HuH-7.5 (cell line): ENCODE measurements at places on chromosomes 12 and 14.

DNA sequence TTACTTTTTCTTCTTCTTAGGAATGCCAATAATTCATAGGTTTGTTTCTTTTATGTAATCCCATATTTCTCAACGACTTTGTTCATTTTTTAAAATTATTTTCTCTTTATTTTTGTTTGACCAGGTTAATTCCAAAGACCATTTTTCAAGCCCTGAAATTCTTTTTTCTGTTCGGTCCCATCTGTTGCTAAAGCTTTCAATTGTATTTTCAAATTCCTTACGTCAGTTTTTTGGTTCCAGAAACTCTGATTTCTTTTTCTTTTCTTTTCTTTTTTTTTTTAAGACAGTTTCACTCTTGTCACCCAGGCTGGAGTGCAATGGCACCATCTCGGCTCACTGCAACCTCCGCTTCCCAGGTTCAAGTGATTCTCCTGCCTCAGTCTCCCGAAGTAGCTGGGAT lies 27.6 kb downstream of the RAB3IP start:
- DNase-seq, result no peak

- DNase-seq, result no peak
Observed at GRCh38 chr12:90829044-90829443, 125.9 kb downstream of the CCER1 start.

DNA sequence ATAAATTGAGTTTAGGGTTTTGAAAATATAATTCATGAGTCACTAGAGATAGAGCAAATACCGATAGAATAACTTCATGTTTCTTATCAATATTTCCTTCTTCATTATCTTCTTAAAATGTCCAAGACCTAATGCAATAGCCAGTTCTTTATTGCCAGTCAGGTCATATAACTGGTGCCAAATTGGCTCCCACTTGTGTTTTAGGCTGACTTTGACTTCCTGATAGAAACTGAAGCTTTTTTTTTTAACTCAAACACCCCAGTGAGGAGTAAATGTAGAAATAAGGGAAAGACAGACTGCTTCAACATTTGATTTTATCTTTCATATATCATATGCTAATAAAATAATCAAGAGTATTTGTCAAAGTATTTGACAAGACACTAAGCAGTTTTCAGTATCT lies 80.7 kb downstream of the ARMH4 start:
- no peak for DNase-seq

DNA sequence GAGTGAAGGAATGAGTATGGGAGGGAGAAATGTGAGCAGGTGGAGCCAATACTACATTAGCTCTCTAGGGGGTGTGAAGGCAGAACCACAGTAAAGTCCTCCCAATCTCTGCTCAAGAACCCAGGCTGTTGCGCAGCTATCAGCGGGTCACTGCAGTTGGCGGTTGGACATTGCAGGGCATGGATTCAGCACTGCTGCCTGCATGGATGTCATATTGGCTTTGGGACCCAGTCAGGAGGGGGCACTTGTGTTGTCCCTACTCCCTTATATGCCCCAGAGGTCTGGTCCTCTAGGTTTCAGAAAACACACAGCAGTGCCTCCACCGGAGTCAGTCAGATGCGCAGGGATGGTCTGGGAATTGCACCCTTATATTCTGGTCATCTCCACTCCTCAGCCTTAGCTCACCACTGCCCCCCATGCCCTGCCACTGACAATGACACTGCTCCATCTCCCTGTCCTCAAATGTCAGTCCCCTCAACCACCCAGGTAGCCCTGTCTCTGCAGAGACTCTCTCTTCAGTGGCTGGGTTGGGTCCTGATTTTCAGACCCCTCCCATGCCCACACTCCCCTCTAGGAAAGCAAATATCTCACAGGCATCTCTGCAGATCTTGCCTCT lies 9.6 kb downstream of the ZDHHC22 start:
- no peak for DNase-seq

DNA sequence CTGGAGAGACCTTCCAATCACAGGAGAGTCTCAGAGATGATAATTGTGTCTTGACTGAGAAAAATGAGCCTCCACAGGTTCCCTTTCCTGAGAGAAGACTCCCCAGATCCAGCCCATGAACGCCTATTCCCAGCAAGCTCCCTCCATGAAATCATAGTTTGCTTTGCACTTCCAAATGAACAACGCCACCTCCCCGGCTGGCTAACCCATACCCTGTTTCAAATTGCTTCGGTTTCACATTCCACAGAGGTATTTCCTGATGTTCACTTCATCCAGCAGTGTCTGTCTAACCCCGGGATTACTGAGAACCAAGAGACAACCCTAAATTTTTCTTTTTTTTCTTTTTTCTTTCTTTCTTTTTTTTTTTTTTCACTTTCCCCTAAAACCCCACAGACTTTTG lies 124.1 kb upstream of the RFLNA start:
- no peak for DNase-seq

DNA sequence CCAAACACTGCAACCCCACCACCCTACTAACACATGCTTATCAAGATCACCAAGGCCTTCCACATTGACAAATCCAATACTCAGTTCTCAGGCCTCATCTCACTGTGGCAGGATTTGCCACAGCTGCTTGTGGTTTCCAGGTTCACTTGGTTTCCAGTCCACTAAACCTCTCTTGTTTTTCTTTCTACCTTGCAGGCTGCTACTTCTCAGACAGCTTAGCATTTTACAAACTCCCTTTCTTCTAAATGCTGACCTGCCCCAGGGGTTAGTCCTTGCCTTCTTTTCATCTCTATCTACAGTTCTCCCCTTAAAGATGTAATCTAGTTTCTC lies 84.1 kb downstream of the BCAT1 start:
- DNase-seq, result no peak

- no peak for DNase-seq
Observed at GRCh38 chr12:107436836-107437235, 248.8 kb upstream of the PWP1 start.

DNA sequence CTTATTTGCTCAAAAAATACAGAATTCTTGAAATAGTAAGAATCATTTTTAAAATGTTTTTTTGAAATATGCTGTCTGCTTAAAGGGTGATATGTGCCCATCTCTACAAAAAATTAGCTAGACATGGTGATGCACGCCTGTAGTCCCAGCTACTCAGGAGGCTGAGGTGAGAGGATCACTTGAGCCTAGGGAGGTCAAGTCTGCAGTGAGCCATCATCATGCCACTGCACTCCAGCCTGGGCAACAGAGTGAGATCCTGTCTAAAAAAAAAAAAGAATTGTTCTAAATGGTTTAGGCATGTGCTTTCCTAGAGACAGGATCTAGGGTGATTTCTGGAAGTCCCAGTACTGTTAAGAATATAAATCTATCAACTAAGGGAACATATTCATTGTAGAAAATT lies 75.6 kb upstream of the HECTD1 start:
- no peak for DNase-seq

- no peak for DNase-seq
Observed at GRCh38 chr14:101966742-101967141, 2.4 kb downstream of the DYNC1H1 start.

GRCh38 chr12:93381161-93381975 lies 3.6 kb downstream of the NUDT4 start:
- no peak for DNase-seq

GRCh38 chr14:93101181-93101580 lies 14.5 kb downstream of the ITPK1 start:
- no peak for DNase-seq

DNA sequence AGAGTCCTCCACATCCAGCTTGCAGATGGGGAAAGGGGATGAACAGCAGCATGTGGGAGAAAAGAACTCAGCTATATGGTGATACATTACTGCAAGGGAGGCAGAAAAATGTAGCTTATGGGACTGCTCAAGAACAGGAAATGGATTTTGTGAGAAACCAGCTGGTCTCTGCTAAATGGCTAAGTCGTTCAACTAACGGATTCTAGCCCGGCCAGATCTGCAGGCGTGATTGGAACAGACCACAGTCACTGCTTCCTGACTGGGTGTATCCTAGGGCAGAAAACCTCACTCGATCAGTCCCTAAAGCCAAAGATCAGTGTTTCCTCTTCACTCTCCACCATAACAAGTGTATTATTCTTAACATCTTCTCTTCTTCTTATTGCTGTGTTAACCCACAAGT lies 8.1 kb upstream of the PTGDR start:
- DNase-seq, result no peak

GRCh38 chr12:46710125-46710743 lies 115.6 kb downstream of the SLC38A4 start:
- DNase-seq, result no peak

DNA sequence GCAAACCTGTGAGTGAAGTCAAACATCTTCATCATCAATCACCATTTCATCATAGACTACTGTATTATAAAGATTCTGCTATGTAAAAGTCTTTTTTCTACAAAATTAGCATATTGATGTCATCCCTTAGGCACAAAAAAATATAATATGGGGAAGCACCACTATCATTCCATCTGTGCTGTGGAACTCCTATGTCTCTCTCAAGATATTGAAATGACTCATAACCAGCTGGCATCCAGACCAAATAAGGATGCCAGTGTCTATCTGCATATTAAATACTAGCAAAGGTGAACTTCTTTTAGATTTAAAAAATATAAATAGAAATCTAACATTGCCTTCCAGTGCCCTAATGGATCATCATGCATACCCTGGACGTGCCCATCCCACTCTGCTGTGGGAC lies 17.9 kb upstream of the DCAF5 start:
- DNase-seq, result no peak
